ENCODE measurements at places on chromosomes 1 and 21. TPM values are rescaled to one million over a fixed set of nuclear protein-coding genes. Genes with fewer than 3 reads are reported as not detected.

ATG4C gene
- polyA plus RNA-seq = 13.1 TPM

BMP8B gene
- 0.16 TPM for polyA plus RNA-seq

CELA3A gene
- 5.2 TPM for polyA plus RNA-seq

TRNP1 gene
- 11.6 TPM for polyA plus RNA-seq

RGS16 gene
- 5.0 TPM for polyA plus RNA-seq

PRELP gene
- 7.5 TPM for polyA plus RNA-seq

KLHL20 gene
- 13.2 TPM for polyA plus RNA-seq

UMODL1 gene
- 1.4 TPM for polyA plus RNA-seq

BSND gene
- polyA plus RNA-seq = 0.11 TPM

BTBD19 gene
- 3.8 TPM for polyA plus RNA-seq

SPRR2F gene
- 0.94 TPM for polyA plus RNA-seq

FCRLB gene
- polyA plus RNA-seq = 0.84 TPM

PCP4L1 gene
- 8.9 TPM for polyA plus RNA-seq

ADAM30 gene
- not detected for polyA plus RNA-seq

BATF3 gene
- 27.2 TPM for polyA plus RNA-seq

OR2M3 gene
- not detected for polyA plus RNA-seq

AQP10 gene
- 0.09 TPM for polyA plus RNA-seq

CFAP107 gene
- polyA plus RNA-seq = 0.16 TPM

PANK4 gene
- polyA plus RNA-seq = 27.1 TPM

OXCT2 gene
- polyA plus RNA-seq = 1.6 TPM

OR6K2 gene
- polyA plus RNA-seq = not detected

NPHS2 gene
- polyA plus RNA-seq = 0.02 TPM

DCST2 gene
- polyA plus RNA-seq = 7.8 TPM

S100A2 gene
- 93.5 TPM for polyA plus RNA-seq

PRAMEF4 gene
- 0.05 TPM for polyA plus RNA-seq

C2CD4D gene
- polyA plus RNA-seq = 0.34 TPM

SLFNL1 gene
- polyA plus RNA-seq = 0.82 TPM

TMPRSS3 gene
- 1.1 TPM for polyA plus RNA-seq

TFF3 gene
- 13.6 TPM for polyA plus RNA-seq

CDC73 gene
- 14.4 TPM for polyA plus RNA-seq

GPR25 gene
- 0.07 TPM for polyA plus RNA-seq

RHBG gene
- polyA plus RNA-seq = 0.37 TPM
